Stimulated activated CD4-positive, alpha-beta T cell treated with anti-CD3 and anti-CD28 coated beads, Interleukin-4, amount 100 ng/mL, for 4 hours (primary cell): ENCODE measurements at places on chromosomes 12 and 14.

DNA sequence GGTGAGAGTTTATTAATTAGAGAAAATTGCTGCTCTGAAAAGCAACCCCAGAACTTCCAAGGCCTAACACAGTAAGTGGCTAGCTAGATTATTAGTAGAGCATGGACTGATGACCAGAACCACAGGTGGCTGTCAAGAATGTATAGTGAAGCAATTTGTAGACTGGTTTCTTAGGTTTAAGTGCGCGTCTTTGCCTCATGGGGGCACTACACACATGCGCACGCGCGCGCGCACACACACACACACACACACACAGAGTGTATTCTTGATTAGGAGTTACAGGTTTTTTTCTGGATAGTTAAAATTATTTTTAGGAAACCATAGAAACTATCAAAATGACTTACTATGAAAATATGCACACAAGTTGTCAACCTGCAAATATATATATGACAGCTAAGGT, 66.5 kb downstream of the BHLHE41 start:
- no peak for DNase-seq

- DNase-seq, result no peak
Measured at GRCh38 chr12:90311561-90311960, 602.9 kb upstream of the ATP2B1 start.

- no peak for DNase-seq
Measured at GRCh38 chr14:74710480-74710879, 2.4 kb downstream of the AREL1 start.

DNA sequence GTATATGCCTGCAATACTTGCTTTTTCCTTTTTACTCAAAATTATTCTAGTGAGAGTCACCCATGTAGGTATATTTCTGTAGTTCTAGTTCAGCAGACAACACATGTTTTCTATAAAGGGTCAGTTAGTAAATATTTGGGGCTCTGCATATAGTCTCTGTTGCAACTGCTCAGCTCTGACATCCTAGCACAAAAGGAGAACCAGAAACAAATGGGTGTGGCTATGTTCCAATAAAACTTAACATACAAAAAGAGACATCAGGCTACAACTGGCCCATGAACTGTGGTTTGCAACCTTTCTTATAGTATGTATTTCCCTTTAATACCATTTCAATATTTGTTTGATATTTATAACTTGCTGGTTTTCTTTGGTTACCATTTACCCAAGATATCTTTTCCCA, 11.9 kb downstream of the NT5DC3 start:
- DNase-seq, result no peak

GRCh38 chr14:97976861-97977260, 1179.7 kb downstream of the VRK1 start:
- DNase-seq, result no peak

- DNase-seq, result no peak
Measured at GRCh38 chr14:76584271-76584702, 177.0 kb upstream of the VASH1 start.

DNA sequence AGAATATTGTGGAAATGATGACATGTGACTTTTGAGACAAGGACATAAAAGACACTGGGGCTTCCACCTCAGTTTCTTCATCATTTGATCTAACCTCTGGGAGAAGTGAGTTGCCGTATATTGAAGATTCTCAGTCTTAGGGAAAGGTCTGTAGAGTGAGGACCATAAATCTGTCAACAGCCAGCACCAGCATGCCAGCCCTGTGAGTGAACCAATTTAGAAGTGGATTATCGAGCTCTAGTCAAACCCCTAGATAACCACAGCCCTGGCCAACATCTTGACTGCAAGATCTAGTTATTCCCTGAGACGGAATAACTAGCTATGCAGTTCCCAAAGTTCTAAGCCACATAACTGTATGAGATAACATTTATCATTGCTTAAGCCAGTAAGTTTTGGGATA, 108.8 kb upstream of the PTPRR start:
- no peak for DNase-seq

DNA sequence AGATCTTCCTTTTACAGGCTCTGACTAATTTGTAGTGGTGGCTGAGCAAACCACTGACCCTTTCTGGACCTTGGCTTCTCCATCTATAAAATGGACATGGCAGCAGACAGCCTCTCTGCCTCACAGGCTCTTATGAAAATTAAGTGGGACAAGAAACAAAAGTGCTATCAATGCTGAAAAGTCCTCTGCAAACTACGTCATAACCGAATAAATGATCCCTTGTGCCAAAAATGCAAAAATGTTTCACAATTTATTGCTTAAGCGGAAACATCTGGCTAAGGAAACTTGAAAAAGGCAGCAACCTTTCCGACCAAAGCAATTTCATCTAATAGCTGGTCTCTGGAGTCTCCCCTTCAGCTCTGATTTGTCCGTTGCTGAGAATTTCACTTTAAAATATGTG, 108.5 kb upstream of the PLXNC1 start:
- no peak for DNase-seq

DNA sequence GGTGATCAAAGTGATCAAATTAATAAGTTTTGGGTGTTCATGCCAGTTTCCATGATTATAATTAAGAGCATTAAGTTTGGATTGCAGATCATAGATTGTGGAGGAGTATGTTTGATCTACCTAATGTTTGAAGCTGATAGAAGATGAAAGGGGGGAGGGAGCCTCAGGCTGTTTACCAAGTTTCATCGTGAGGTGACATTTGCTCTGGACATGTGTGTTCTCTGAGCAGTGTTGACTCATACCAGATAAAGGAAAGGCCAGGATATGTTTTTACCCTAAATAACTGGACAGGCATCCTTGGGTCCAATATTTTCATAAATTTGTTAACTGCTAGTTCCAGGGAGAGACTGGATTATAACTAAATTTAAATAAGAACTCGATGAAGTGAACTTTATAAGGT, 3.5 kb upstream of the SEL1L start:
- no peak for DNase-seq

- no peak for DNase-seq
Measured at GRCh38 chr12:81520064-81520945, 238.8 kb downstream of the PPFIA2 start.

GRCh38 chr14:97361958-97362357, 564.8 kb downstream of the VRK1 start:
- no peak for DNase-seq

GRCh38 chr12:124939079-124939420, 24.6 kb upstream of the UBC start:
- peak; percentile 27 for DNase-seq

DNA sequence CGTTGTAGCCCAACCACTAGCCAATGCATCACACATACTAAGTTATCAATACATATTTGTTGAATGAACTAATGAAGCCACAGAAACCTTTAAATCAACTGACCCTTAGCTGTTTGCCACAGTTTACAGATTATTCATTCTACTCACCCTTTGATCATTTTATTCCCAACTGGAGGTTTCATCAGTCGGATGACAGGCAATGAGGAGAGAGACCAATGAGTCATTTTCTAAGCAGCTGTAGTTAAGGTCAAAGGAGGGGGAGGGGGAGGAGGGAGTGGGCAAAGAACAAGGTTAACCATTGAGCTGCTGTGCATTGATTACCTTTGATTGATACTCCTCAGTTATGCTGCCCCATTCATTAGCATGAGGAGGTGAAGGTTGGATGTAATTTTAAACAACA, 469.5 kb downstream of the VRK1 start:
- DNase-seq, result no peak
